Glomerular endothelial cell (primary cell): ENCODE measurements at places on chromosomes 1 and 21.

- no peak for DNase-seq
Measured at GRCh38 chr1:98660940-98661543, 479 bp upstream of the SNX7 start.

GRCh38 chr1:186708694-186709097 lies 28.5 kb upstream of the PTGS2 start:
- DNase-seq = no peak

DNA sequence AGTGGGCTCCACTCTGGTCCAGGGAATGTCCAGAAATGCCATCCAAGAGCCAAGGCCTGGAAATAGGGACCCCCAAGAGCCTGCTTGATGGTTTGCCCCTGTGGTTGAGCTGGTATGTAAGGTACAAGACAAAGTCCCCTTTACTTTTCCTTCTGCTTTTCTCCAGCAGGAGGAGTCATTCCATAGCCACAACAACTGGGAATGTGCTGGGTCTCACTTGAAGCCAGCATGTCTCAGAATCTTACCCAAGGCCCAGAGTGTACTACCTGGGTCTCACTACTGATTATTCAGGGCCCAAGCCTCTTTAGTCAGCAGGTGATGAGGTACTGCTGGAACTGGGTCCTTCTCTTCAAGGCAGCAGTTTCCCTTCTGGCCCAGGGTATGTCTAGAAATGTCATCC lies 62.1 kb upstream of the CD55 start:
- DNase-seq = peak; percentile 65

DNA sequence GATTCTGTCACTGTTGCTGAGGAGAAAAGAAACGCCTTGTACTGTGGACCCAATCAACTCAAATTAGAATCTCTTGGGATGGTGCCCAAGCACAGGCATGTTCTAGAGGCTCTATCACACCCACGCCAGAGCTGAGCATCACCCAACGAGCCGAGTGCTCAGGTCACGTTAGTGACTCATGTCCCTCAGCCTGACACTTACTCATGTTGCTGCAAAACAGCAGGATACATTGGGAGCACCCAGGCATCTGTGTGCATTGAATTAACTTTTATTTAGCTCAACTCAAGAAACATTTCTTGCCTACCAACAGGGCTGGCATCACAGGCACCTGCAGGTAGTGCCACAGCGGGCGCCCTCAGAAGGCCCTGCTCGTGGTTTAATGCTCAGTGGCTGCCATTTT lies 149.8 kb downstream of the ETS2 start:
- no peak for DNase-seq

DNA sequence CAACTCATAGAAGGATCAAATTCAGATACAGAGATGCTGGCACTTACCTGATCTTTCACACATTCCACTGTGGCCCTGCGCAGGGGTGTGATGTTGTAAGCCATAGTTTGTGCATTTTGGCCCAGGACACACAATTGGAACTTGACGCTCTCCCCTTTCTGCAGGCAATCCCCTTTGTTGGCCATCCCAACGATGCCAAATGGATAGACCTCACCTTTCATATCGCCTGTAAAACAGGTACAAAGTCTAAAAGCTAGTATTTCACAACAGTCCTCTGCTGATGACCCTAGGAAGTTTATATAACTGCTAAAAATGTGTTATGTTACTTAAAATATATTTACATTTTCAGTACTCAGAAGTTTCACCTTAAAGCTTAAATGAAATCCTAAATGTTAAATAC lies 3.9 kb upstream of the NRAS start:
- no peak for DNase-seq

DNA sequence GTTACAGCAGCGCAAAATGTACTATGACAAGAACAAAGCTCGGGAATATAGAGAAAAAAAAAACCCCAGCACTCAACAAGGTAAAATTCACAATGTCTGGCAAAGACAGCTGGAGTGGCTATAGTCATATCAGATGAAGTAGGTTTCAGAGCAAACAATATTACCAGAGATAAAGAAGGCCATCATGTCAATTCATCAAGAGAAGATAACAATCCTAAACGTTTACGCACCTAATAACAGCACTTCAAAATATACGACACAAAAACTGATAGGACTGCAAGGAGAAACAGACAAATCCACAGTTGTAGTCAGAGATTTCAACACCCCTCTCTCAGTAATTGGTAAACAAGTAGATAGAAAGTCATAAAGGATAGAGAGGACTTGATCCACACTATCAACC lies 455.2 kb downstream of the PTPRU start:
- DNase-seq = no peak
